Right forelimb (tissue), 1 donor: ENCODE measurements at places on chromosomes 12 and 14.

- DNase-seq, result no peak
These were observed 193.4 kb upstream of the AMIGO2 start for GRCh38 chr12:47273191-47273626.

DNA sequence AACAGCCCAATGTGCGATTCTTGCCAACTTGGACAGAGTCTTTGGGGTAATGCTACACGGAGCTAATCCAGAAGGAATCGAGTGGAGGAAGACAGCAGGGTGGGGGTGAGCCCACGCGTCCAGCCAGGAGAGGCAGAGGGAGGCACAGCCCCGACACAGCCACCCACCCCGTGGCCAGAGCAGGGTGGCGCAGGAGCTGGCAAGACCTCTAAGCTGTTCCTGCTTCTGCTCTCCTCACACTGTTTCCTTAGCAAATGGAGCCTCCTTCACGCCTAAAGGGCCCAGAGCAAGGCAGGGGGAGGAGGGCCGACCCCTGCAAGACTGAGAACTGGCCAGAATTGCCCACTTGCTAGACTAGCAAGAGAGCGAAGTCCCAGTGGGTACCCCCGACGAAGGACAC lies 91.5 kb downstream of the FBXL14 start:
- peak; percentile 76 for DNase-seq

DNA sequence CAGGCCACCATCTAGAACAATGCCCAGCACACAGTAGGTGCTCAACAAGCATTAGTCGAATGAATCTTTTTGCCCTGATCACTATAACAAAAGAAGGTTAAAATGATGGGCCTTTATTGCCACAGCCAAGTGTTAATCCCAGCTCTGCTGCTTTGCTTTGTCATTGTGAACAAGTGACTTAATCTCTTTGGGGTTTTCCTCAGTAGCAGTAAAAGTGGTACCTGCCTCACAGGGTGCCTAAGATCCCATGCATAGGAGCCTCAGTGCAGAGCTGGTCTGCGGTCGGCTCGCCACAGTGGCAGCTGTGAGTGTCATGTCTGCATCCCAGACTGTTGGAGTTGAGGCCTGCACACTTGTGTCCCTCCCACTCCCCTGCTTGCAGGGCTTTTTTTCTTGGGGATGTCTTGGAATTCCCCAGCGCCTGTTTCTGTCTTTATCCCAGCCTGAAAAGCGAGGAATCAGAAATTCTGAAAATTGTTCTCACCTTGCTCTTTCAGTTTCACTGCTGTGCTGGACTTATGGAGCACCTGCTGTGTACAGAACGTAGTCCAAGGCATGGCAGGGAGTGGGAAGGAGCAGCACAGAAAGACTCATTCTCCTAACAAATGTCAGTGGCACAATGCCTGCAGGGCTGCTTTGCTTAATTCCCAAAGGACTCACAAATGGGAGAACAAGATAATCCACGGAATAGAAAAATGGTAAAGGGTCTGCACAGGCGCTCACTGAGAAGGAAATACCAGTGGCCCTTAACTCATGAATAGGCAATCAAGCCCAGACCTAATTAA lies 90.8 kb downstream of the EML1 start:
- no peak for DNase-seq

DNA sequence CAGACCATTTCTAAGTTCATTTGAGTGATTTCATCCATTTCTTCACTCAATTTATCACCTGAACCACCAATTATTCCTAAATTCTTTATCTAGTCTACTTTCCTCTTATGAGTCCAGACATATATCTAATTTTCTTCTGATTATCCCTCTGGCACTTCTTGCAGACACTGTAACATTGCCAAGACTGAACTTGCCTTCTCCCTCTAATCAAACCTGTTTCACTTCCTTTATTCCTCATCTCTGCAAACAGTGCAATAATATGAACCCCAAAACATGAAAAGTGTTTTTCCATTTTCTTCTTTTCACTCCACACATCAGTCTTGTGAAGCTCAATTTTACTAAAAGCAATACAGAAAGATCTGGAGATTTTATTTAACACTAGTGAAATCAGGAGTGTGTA lies 37.8 kb upstream of the PTPRQ start:
- DNase-seq, result no peak

- no peak for DNase-seq
These were observed 12.7 kb downstream of the TEP1 start for GRCh38 chr14:20400589-20400964.

- no peak for DNase-seq
These were observed 387.8 kb upstream of the RPL10L start for GRCh38 chr14:47039336-47039735.

GRCh38 chr14:69092840-69093422 lies 60.0 kb downstream of the DCAF5 start:
- DNase-seq, result no peak

DNA sequence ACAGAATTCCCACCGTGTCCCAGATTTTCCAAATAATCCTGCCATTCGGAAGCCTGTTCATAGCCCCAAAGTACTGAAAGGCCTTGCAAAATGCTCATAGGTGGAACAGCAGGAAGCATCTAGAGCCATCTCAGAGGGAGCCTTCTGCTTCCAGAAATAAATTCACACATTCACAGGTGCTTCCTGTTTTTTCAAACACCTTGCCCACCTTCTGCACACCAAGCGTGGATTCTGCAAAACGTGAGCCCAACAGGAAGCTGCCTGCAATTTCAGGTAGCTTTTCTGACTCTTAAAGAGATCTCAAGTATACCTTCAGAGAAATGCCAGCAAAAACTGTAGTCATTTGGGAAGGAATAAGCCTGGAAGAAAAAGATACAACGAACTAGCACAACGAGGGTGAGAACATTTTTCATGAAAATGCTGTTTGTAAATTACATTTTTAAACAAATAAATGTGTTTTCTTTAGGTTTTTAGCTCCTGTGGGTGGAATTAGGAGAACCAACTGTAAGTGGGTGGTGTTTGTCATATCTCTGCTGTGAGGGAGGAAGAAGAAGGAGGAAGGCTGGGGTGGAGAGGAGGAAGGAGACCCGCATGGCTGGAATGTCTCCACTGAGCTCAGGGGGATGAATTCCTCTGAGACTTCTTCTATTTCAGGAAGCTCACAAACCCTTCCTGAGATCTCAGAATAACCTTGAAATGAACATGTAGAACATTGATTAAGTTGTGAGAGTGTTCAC lies at the start of gene IFNG-AS1:
TSS of gene IFNG-AS1 (plus strand) at position 264 of the 737 bp plus-strand sequence.
- no peak for DNase-seq

GRCh38 chr14:91753501-91754128 lies 21.7 kb upstream of the CATSPERB start:
- no peak for DNase-seq

DNA sequence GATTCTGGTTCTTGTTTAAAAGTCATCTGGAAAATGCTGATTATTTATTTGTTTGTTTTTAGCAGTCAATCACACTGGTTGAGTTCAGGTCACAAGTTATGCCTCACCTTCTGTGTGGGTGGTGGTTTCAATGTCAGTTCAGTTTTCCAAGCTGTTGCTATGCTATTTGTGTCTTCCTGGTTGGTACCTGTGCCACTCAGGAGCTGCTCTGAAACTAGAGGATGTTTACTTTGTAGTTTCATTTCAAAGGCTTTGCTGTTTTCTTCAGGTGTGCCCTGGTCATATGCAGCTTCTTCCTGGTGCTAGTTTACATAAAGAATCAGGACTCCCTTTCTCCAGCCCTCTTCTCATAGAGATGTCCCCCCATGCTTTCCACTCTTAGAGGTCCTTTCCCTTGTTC lies 75.7 kb upstream of the PPP4R3A start:
- no peak for DNase-seq

- DNase-seq, result no peak
These were observed 10.3 kb upstream of the AMN start for GRCh38 chr14:102911991-102912761.
